ENCODE measurements at places on chromosomes 4 and X. TPM values are rescaled to one million over a fixed set of nuclear protein-coding genes. Genes with fewer than 3 reads are reported as not detected.
A peak's percentile ranks its signal among the peaks of the same experiment; 100 is the strongest.

SPARCL1 gene
- total RNA-seq = not detected

ITIH6 gene
- total RNA-seq = not detected

YY2 gene
- 1.5 TPM for total RNA-seq

BTK gene
- 1.9 TPM for total RNA-seq

TLR2 gene
- 3.5 TPM for total RNA-seq

DNA sequence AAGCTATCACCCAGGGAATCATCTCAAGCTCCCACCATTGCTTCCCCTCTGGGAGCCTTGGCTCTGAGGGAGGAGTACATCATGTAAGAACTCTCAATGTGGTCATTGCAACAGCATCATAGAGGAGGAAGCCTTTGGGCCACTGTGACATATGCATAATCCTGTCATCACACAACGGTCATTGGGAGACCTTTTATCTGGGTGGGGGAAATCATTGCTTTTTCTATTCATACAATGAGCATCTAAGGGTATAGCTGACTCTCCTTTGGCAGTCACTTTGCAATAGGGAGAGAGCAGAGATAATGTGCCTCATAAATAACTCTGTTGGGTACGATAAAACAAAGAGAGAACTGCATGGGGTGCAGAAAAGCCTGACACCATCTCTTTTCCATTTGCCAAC lies 155.2 kb upstream of the KCNIP4 start:
- no peaks in the 10 kb centered on the region for H3K27me3 ChIP-seq
- H3K36me3 ChIP-seq = no peaks in the 10 kb centered on the region
- H3K27ac ChIP-seq = no peak overlapping the region
- no peaks in the 10 kb centered on the region for H3K4me1 ChIP-seq

DNA sequence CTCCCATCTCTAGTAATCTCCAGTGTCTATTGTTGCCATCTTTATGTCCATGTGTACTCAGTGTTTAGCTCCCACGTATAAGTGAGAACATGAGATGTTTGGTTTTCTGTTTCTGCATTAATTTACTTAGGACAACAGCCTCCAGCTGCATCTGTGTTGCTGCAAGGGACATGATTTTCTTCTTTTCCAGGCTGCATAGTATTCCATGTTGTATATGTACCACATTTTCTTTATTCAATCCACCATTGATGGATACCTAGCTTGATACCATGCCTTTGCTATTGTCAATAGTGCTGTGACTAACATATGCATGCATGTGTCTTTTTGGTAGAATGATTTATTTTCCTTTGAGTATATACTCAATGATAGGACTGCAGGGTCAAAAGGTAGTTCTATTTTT lies 18.6 kb upstream of the ANKRD17 start:
- H3K36me3 ChIP-seq = no peaks in the 10 kb centered on the region
- no peak overlapping the region for H3K4me3 ChIP-seq
- no peaks in the 10 kb centered on the region for H3K4me1 ChIP-seq

GRCh38 chrX:129188231-129188630 lies 335.1 kb downstream of the SMARCA1 start:
- H3K4me1 ChIP-seq = no peaks in the 10 kb centered on the region
- H3K4me3 ChIP-seq = no peak overlapping the region
- DNase-seq = no peak
- no peaks in the 10 kb centered on the region for H3K27me3 ChIP-seq

GRCh38 chrX:138925330-138925729 lies 213.8 kb upstream of the FGF13 start:
- DNase-seq = no peak
- no peaks in the 10 kb centered on the region for H3K4me1 ChIP-seq
- H3K27me3 ChIP-seq = no peaks in the 10 kb centered on the region
- no peaks in the 10 kb centered on the region for H3K36me3 ChIP-seq
- H3K27ac ChIP-seq = no peak overlapping the region

DNA sequence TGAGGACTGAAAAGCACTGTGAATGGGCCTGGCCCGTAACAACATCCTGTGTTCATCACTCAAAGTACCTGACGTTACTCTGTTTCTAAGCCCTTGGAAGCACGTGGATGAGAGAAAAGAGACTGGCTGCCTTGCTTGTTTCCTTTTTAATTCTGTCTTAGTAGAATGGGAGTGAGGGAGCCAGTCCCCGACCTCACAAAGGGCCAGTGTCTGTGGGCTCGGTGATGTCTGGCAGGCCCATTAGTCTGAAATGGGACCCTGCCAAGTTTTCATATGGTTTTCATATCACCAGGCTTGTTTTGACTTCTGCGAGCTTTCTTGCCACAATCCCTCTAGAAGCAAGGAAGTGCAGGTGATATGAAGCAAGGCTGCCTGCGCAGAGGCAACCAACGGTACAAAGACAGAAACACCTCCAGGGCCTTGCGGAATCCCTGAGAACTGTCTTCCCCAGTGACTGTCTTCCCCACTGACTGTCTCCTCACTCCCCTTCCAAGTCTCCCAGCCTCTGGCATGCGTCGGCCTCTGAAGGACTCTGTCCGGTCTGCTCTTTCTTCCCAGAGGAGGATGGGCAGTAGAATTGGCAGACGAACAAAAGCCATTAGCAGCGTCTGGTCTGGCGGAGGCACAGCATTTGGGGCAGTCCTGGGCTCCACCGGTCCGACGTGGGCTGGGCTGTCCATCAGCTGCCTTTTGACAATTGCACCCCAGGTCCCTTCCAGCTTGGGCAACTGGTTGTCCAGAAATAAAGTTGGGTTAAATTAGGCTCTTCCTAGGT lies 20.2 kb upstream of the RASL11B start:
- H3K27me3 ChIP-seq = no peaks in the 10 kb centered on the region
- no peak overlapping the region for H3K27ac ChIP-seq
- no peaks in the 10 kb centered on the region for H3K4me1 ChIP-seq
- H3K36me3 ChIP-seq = no peaks in the 10 kb centered on the region
- DNase-seq = no peak

GRCh38 chrX:56978172-56978571 lies 17.2 kb downstream of the SPIN3 start:
- H3K4me1 ChIP-seq = no peaks in the 10 kb centered on the region
- no peaks in the 10 kb centered on the region for H3K27me3 ChIP-seq
- H3K27ac ChIP-seq = no peak overlapping the region
- DNase-seq = peak; percentile 51
- H3K36me3 ChIP-seq = no peaks in the 10 kb centered on the region

GRCh38 chr4:6250235-6250983 lies 19.2 kb upstream of the WFS1 start:
- DNase-seq = peak; percentile 65
- H3K27me3 ChIP-seq = peaks cover 6% of the 10 kb centered on the region
- no peak overlapping the region for H3K27ac ChIP-seq
- no peaks in the 10 kb centered on the region for H3K4me1 ChIP-seq
- no peaks in the 10 kb centered on the region for H3K36me3 ChIP-seq

DNA sequence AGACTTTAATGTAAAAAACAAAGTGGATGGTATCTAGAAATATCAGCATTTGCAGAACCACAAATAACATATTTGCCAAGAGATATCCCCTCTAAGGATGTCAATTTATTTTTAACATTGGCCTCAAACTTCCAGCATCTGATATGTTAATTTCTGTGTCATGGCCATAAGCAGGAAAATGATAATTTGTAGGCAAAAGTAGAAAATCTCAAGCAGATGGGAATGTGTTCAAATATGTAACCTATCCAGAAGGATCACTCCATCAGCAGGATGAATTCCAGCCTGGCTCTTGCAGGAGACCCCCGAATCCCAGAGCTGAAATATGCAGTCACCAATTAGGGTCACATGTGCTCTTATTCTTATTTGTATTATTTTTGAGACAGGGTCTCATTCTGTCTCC lies 55.4 kb upstream of the PRKX start:
- H3K4me1 ChIP-seq = no peaks in the 10 kb centered on the region
- no peak overlapping the region for H3K27ac ChIP-seq
- DNase-seq = no peak

GRCh38 chr4:168766604-168767316 lies 243.3 kb downstream of the CBR4 start:
- H3K36me3 ChIP-seq = no peaks in the 10 kb centered on the region
- H3K27me3 ChIP-seq = no peaks in the 10 kb centered on the region
- H3K4me3 ChIP-seq = no peak overlapping the region

GRCh38 chrX:40304115-40304514 lies 206.4 kb upstream of the BCOR start:
- H3K4me1 ChIP-seq = peaks cover 18% of the 10 kb centered on the region
- no peak overlapping the region for H3K27ac ChIP-seq
- no peak overlapping the region for H3K4me3 ChIP-seq
- DNase-seq = no peak
- H3K27me3 ChIP-seq = no peaks in the 10 kb centered on the region

GRCh38 chrX:13647709-13648212 lies 5.2 kb upstream of the TCEANC start:
- peak; percentile 81 for DNase-seq
- H3K36me3 ChIP-seq = no peaks in the 10 kb centered on the region
- no peak overlapping the region for H3K27ac ChIP-seq
- H3K4me1 ChIP-seq = peaks cover 17% of the 10 kb centered on the region
- H3K4me3 ChIP-seq = no peak overlapping the region

DNA sequence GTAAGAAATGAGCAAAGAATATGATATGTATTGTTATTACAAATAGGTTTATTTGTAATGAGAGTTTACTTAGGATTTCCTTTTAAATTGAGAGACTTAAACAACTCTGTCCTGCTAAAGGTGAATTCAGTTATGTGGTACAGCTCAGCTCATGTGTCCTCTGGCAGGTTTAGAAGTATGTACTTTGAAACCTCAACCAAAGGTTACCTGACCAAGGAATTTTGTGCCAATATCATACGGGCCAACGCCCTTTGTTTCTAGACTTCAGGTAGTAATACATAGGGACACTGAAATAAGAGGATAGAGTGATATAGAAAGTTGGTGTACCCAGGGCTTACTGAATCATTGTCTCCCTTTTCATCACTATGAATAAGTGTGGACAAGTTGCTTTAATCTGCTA lies 25.7 kb downstream of the SLAIN2 start:
- no peak overlapping the region for H3K27ac ChIP-seq
- H3K27me3 ChIP-seq = no peaks in the 10 kb centered on the region
- peaks cover 48% of the 10 kb centered on the region for H3K4me1 ChIP-seq
- H3K4me3 ChIP-seq = no peak overlapping the region

- no peak overlapping the region for H3K27ac ChIP-seq
- DNase-seq = no peak
- H3K4me1 ChIP-seq = no peaks in the 10 kb centered on the region
- no peaks in the 10 kb centered on the region for H3K36me3 ChIP-seq
- no peaks in the 10 kb centered on the region for H3K27me3 ChIP-seq
Observed at GRCh38 chr4:5568336-5568735, 140.0 kb downstream of the EVC2 start.

DNA sequence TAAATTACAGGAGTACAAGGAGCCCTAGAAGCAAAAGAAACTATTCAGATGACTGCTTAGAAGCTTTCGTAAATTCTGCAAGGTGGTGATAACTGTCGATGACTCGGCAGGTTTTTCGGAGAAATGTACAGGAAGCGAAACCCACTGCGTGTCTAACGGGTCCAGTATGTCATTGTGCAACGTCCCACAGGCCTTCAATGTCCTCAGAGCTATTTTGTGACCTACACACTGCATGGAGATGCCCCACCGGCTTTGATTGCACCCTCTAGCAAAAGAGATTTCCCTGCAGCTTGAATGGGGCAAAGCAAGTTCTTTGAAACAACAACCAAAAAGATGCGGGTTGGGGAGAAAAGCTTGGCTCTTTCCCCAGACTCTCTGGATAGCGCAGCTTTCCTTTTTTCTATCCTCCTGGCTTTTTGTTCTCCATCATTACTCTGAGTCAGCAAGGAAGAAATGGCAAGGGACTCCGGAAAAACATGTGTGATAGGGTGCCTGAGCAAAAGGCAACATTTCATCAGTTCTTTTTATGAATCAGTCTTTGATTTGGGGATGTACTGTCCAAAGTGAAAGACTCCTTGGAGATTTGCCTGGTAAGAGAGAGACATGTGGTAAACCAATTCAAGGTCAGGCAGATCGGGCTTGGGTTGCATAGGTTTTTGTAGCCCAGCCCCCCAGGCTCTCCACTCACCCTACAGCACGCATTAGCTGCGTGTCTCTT lies 112.0 kb upstream of the TBL1X start:
- no peaks in the 10 kb centered on the region for H3K27me3 ChIP-seq
- no peaks in the 10 kb centered on the region for H3K36me3 ChIP-seq
- peak; percentile 19 for DNase-seq
- no peak overlapping the region for H3K4me3 ChIP-seq

GRCh38 chrX:12951595-12951975 lies 23.3 kb upstream of the TMSB4X start:
- no peaks in the 10 kb centered on the region for H3K27me3 ChIP-seq
- H3K36me3 ChIP-seq = no peaks in the 10 kb centered on the region
- peak; percentile 50 for DNase-seq
- peaks cover 95% of the 10 kb centered on the region for H3K4me1 ChIP-seq
- H3K27ac ChIP-seq = peak overlapping the region; percentile 84

DNA sequence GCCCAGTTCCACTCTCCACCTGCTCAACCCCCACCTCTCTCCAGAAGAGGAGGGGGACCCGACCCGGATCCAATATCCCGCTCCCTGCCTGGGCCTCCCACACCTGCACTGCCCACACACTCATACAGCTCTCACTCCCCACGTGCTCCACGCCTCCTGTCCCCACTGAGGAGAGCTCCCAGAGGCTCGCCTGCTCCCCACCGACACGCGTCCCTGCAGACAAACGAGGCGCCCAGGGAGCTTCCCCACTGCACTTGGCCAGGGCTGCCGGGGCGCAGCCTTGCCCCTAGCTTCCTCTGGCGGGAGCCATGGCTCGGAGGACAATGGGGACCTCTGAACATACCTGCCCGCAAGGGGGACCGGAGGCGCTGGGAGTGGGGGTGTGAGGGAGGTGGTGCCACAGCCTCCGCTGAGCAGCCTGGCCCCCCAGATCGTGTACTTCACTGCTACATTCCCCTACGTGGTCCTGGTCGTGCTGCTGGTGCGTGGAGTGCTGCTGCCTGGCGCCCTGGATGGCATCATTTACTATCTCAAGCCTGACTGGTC lies 5.0 kb downstream of the SLC6A8 start:
- DNase-seq = no peak
- H3K27me3 ChIP-seq = no peaks in the 10 kb centered on the region
- no peaks in the 10 kb centered on the region for H3K36me3 ChIP-seq
- H3K27ac ChIP-seq = no peak overlapping the region
- no peaks in the 10 kb centered on the region for H3K4me1 ChIP-seq

GRCh38 chrX:140744085-140744484 lies 34.5 kb downstream of the LINC00632 start:
- H3K36me3 ChIP-seq = no peaks in the 10 kb centered on the region
- peak; percentile 36 for DNase-seq
- H3K27ac ChIP-seq = no peak overlapping the region
- H3K4me3 ChIP-seq = no peak overlapping the region
- no peaks in the 10 kb centered on the region for H3K27me3 ChIP-seq

GRCh38 chrX:3514996-3515395 lies 168.5 kb upstream of the MXRA5 start:
- H3K27ac ChIP-seq = no peak overlapping the region
- no peak for DNase-seq
- H3K27me3 ChIP-seq = no peaks in the 10 kb centered on the region
- no peak overlapping the region for H3K4me3 ChIP-seq
- no peaks in the 10 kb centered on the region for H3K36me3 ChIP-seq

DNA sequence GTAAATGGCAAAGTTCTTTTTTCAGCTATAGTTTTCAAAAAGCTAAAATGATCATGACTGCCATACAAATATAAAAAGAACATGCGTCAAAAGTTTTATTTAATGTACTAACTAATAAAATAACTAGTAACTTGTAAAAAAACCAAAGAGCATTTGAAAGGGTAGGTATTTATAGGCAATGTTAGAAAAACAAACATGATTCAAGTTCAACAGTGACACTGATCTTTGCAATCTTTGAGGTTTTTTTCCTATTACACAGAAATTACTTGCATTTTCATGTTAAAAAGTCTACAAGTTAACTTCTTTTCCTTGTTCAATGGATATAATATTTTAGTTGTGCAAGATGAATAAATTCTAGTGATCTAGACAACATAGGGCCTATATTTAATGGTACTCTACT lies 72.3 kb upstream of the GRID2 start:
- H3K27me3 ChIP-seq = no peaks in the 10 kb centered on the region
- no peak overlapping the region for H3K4me3 ChIP-seq
- no peak for DNase-seq
- H3K27ac ChIP-seq = no peak overlapping the region
